Stimulated activated CD4-positive, alpha-beta T cell treated with anti-CD3 and anti-CD28 coated beads, Interleukin-4, amount 100 ng/mL, for 4 hours (primary cell): ENCODE measurements at places on chromosomes 16 and 17.

DNA sequence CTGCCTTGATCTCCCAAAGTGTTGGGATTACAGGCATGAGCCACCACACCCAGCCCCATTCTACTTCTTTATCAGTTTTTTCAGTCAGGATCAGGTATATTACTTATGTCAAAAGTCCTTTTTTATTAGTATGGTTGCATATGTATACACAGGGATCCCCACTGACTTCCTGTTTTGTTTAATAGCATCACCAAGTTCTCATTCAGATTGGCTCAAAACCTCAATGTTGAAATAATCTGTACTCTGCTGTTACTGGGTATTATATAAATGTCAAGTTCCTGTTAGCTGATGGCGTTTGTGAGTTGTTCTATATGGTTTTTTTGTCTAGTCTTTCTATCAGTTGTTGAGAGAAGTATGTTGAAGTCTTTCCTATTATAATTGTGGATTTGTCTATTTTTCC, 168.5 kb downstream of the BCAS3 start:
- DNase-seq, result no peak

GRCh38 chr16:14087590-14088154, 16.6 kb downstream of the MRTFB start:
- no peak for DNase-seq

DNA sequence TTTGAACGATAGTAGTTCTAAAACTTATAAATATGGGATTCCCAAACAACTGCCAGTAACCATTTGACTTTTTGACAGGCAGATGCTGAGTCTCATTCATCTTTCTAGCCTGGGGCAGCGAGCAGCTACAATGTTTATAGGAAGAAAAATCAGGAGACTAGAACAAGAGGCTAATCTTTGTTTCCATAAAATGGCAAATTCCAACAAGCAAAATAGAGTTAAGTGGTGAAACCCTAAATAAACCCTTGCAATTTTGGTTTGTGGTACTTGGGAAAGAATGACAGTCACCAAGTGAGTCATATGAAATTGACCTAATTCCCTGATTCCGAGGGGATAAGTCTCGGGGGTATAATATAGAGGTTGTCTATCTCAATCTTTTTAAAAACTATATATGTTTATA, 27.3 kb upstream of the HS3ST2 start:
- no peak for DNase-seq

DNA sequence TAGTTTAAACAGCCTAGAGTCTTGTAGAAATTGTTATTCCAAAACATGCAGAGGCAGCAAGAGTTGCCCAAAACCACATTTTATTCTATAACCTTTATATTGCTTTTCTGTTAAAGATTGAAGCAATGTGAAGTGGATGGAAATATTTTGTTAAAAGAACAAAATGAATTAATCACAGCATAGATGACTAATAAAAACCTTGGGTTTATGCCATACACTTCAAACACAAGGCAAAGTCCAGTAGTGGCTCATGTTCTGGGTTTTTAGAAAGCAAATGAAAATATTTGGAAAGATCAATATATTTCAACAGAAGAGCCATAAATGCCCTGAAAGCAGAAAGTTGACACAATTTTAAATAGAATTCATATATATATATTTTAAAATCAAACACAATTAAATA, 36.7 kb upstream of the ULK2 start:
- no peak for DNase-seq

GRCh38 chr17:43070257-43070656, 45.2 kb downstream of the RND2 start:
- DNase-seq, result no peak

DNA sequence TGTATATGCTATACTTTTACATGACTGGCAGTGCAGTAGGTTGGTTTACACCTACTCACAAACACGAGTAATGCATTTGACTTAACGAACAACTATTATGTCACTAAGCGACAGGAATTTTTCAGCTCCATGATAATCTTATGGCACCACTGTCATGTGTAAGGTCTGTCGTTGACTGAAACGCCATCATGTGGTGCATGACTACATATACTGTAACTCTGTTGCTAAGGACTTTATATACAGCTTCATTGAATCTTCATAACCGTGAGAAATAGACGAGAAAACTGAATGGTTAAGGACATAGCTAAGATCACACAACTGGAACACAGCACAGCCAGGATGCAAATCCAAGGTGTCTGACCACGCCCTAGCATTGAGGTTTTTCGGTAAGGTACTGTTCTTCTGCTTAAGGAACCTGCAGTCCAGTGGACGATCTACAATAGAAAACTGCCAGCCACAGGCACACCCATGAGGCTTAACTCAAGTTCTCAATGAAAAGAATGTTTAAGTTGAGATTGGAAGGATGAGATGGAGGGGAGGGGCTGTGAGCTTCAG, 3.3 kb downstream of the CFAP20 start:
- DNase-seq, result no peak

DNA sequence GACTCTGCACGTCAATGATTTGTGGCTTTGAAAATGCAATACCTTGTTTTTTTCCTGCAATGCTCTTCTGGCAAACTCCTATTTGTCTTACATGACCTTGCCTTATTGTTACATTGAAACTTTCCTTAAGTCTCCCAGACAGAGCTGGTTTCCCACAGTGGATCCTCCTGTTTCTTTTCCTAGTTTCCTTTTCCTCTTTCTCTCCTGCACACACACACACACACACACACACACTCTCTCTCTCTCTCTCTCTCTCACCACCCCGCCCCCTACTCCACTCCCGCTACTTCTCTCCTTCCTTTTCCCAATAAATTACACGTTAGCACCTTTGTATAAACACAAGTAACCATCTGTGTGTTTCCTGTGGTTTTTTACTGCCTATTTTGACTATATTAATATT, 2.3 kb downstream of the ORC6 start:
- DNase-seq, result no peak

GRCh38 chr17:81834831-81835267, at the start of gene PPP1R27:
PPP1R27 (minus strand) TSS chr17:81835050; CDS start chr17:81834953, 97 bp downstream.
- DNase-seq, result no peak
